AG09309 (cell line): ENCODE measurements at places on chromosomes 6 and 20.

DNA sequence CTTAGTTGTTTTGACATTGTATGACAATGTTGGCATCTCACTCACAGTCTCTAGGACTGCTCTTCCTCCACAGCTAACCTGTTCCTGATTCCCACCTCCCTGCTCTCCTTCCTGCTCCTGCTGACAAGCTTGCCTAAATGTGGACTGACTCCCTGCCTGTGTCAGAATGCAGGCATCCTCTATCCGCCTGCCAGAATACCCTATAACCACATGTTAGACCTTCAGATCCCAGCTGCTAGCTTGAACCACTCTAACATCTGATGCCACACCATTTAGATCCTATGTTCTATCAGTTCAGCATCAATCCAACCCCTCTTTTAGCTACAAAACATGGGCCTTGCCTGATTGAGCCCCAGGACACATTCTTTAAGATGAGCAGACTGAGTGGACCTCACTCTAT, 12.2 kb downstream of the FILIP1 start:
- no peak for DNase-seq

GRCh38 chr6:12103158-12103557, 91.0 kb downstream of the HIVEP1 start:
- DNase-seq: no peak

GRCh38 chr6:142568857-142569597, 267.2 kb downstream of the ADGRG6 start:
- DNase-seq: peak; percentile 48

DNA sequence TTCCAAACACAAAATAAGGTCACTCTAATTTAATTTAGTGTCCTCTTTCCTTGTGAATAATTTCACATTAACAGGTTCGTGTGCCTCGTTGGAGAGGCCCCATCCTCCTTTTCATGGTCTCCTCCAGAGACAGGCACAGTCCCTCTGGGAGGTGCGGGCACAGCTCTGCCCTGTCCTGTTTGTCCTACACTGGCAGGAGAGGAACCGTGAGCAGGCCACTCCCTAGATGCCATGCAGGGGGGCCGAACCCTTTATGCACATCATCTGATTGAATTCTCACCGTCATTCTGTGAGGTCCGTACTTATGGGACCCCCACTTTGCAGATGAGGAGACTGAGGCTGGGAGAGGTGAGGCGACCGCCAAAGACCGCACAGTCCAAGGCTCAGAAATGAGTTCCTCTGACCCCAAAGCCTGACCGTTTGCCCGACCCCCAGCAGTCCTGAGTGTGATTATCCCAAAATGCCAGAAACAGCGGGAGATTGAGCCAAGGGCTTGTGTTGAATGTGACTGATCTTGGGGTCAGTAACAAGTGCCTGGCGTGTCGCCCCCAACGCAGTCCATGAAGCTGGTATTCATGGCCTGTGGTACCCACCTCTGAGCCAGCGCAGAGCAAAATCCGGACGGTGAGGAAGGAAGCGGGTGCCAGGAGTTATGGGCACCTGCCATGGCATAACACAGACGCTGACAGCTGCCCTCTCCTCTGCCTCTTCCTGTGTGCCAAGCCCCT, 43.5 kb downstream of the PMEPA1 start:
- no peak for DNase-seq

- no peak for DNase-seq
These were observed 79.4 kb downstream of the DLGAP4 start for GRCh38 chr20:36385503-36385902.

DNA sequence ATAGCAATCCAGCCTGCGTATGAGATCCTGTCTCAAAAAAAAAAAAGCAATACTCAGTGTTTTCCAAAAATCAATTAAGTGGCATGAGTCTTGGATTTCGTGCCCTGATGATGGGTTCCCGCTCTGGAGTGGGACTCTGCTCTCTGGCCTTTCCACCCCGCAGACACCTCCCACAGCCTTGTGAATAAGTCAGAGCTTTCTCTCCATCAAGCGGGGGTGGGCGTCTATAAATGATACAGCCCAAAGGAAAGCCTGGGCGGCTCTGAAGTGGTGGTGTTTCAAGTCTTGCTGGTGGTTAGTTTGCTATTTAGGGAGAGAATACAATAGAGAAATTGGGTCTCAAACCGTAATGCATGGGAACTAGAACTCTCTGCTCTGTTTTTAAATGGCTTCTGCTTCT, 52.5 kb upstream of the TAGAP start:
- no peak for DNase-seq

- DNase-seq: no peak
These were observed 160.5 kb upstream of the GRIK2 start for GRCh38 chr6:101232961-101233360.

GRCh38 chr20:13878566-13878965, 93.7 kb downstream of the NDUFAF5 start:
- DNase-seq: no peak

- no peak for DNase-seq
These were observed 30.5 kb upstream of the SLCO4A1 start for GRCh38 chr20:62611819-62612218.

DNA sequence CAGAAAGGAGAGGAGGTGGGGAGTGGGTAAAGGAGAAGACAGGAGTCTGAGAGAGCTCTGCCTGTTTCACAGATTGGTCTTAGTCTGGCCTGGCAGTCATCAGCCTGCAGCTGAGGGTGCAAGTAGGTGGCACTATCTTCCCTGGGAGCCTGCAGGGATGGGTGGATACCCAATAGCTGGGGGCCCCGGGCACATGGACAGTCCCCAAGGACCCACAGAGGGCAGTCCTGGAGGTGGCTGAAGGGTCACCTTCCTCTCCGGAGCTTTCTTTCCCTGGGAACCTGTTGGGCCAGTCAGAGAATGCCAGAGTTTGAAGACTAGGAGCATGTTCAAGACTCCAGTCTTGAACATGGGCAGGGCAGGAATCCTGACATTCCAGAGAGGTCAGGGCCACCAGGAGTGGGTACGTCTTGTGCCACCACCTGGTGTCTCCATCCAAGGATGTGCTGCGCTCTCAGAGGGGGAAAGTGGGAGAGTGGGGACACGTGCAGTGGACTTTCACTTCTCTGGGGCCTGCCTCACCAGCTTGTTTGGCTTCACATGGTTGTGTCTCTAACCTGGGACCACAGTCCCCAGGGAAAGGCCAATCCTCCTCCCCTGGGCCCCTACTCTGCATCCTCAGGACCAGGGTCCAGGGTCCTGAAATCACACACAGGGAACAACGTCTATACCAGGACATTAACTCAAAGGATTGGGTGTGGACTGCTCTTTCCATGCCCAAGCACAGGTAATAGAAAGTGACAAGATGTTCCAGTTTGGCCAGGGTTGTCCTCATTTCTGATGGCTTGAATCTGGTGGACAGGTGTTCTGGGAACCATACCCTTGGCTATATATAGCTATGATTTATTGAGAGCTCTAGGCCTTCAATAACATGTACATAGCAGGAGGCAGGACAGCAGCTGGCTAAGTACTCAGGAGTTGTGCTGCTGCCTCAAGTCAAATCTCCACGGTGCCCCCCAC, 18.0 kb downstream of the AARS2 start:
- no peak for DNase-seq

- DNase-seq: no peak
These were observed 220.8 kb downstream of the PREX1 start for GRCh38 chr20:48606841-48607543.

DNA sequence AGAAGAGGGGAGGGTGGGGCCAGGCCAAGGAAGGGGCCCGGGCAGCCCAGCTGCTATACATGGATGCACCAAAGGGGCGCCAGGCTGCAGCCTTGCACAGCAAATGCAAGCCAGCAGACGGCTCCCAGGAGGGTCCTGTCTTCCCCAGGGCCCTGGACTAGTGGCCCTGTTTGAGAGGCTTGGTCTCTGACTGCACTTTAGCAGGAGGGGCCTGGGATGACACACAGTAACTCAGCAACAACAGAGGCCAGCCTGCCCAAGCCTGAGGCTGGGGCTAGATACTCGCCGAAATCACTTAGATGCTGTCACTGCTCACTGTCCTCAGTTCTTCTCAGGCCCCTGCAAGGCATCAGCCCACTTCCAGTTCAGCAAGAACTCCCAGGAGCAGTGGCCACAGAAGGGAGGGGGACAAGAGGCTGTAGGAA, 73.5 kb downstream of the TRAM2 start:
- DNase-seq: no peak

DNA sequence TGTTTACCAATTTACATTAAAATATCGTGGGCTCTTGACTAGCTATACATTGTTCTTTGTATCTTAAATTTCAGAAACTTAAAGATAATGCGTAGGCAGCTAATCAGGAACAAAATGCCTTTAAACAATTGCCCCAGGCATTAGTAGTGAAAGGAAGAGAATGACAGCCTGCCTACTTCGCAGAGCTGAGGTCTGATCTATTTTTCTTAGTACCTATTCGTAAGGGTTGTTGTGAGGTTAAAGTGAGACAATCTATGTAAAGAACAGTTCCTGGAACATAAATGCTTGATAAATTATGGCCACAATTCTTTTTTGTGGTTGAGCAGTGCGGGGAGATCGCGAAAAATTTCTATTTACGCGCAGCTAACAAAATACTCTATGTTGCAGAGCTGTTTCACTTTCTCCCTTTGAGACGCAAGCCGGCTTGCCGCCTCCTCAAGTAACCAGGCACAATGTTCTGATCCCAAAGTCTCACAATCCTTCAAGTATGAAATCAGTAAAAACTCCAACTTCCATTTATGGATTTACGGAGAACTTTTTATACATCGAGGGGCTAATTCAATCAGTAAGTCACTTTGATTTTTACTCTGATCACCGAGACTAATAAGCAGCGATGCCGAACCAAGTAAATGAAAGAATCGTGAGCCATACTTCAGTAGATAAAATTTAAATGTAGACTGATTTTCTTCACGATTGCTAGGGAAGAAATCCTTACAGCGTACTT, 878 bp upstream of the PNRC1 start:
- peak; percentile 29 for DNase-seq

GRCh38 chr20:53926428-53927028, 143.9 kb downstream of the BCAS1 start:
- DNase-seq: peak; percentile 91

- DNase-seq: no peak
These were observed 54.3 kb downstream of the ANKRD60 start for GRCh38 chr20:58173930-58174707.
